ENCODE measurements at places on chromosomes 16 and 17.

- no peak for DNase-seq
These were observed 52.0 kb upstream of the LHX1 start for GRCh38 chr17:36885153-36885735.

GRCh38 chr16:56246051-56246817, 54.9 kb downstream of the GNAO1 start:
- DNase-seq = no peak

GRCh38 chr17:58032691-58033415, 25.8 kb upstream of the SRSF1 start:
- DNase-seq = peak; percentile 53

GRCh38 chr17:50361561-50362480, 11.2 kb downstream of the MRPL27 start:
- DNase-seq = peak; percentile 82

GRCh38 chr17:79799538-79800324, 2.9 kb upstream of the CBX8 start:
- DNase-seq = no peak

- DNase-seq = no peak
These were observed 24.9 kb upstream of the MYH2 start for GRCh38 chr17:10574324-10574723.

- no peak for DNase-seq
These were observed 743.9 kb upstream of the SOX9 start for GRCh38 chr17:71376933-71377332.

DNA sequence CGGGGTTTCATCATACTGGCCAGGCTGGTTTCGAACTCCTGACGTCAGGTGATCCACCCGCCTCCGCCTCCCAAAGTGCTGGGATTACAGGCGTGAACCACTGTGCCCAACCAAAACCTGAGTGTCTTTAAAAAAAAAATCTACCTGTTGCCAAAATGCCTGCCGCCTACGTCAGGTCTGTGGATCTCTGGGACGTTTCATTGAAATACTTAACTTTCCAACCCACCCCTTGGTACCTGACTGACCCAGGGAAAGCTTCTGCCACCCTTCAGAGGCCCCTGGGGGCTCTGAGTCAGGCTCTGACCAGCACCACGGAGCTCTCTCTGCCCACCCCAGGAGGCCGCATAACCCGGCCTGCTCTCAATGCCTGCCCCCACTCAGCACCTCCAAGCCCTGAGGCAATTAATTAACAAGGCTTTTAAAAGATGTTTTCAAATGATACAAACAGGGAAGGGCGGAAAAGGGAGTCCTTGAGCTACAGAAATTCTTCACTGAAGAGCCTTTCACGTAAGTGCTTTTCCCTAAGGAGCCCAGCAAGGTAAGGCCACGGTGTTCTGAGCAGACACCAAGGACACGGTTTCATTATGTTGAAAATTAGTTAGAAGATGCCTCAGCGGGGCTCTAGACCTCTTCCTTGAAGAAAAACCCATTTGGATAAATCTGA, 29.3 kb upstream of the GSG1L start:
- DNase-seq = no peak

- DNase-seq = peak; percentile 10
These were observed 820.7 kb downstream of the KCNJ18 start for GRCh38 chr17:22512997-22513538.

GRCh38 chr17:77609553-77610517, 348.7 kb upstream of the TNRC6C start:
- no peak for DNase-seq

GRCh38 chr16:22270525-22270924, 26.7 kb upstream of the POLR3E start:
- no peak for DNase-seq

GRCh38 chr17:57677301-57677700, 67.8 kb downstream of the CCDC182 start:
- no peak for DNase-seq

GRCh38 chr17:73249700-73250099, 12.0 kb downstream of the CPSF4L start:
- DNase-seq = no peak

DNA sequence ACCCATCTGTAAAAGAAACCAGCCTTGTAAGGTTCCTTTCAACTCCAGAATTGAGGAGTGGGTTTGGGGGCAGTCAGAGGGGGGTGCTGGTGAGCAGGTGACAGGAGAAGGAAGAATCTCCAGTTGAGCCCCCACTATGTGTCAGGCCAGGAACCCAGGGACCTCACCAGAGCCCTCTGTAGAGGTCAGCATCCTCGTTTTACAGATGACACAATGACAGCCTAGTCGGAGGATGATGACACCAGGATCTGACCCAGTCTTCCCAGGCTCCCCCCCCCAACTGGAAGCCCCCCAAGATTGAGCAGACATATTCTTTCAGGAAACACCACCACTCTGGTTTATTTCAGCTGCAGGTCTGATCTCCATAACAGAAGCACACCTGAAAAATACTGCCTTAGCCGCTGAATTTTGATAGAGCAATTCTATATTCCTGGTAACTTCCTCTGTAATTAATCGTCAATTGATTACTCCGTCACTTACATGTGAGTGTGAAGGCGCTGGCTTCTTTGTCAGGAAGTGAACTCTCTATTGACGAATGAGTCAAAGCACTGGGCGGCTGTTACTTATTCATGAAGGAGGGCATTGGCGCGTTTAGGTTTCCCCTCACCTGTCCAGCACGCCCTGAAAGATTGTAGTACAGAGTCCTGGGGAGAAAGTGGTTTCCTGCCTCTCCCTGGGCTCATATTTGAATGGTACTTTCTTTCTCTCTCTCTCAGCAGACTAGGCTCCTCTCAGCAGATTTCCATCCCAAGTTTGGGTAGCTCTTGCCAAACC, 21.2 kb downstream of the SOCS3 start:
- no peak for DNase-seq

DNA sequence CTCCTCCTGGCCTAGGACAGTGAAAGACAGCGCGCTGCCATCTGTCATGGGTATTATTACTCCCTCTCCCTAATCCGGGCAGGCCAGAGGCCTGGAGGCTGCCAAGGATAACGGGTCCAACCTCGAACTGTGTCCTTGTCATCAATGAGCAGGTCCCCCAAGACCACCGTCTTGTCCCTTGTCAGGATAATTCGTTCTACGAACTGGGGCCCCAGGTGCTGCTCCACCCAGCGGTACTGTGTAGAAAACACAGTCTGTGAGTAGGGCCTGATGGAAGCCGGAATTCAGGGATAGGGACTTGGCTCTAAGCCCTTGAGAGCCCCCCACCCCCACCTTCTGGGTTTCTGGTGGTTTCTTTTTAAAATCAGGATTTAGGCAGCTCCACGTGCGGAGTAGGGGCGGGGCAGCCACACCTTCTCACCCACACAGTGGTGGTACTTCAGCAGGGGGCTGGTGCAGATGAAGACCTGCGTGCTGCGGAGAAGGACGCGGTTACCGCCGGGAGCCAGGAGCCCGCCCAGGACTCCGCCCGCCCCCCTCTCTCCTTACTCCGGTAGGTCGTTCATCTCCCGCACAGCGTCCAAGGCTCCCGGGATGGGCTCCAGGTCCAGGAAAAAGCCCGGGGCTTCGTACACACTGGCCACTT, 787 bp downstream of the NT5C start:
- no peak for DNase-seq

GRCh38 chr17:38507921-38508569, 79.8 kb downstream of the ARHGAP23 start:
- no peak for DNase-seq

GRCh38 chr16:81060576-81061306, 16.3 kb downstream of the C16orf46 start:
- no peak for DNase-seq

GRCh38 chr16:89436366-89436765, 54.0 kb downstream of the ANKRD11 start:
- DNase-seq = no peak

- DNase-seq = no peak
These were observed 167.7 kb upstream of the KCNJ16 start for GRCh38 chr17:69907132-69907847.

- no peak for DNase-seq
These were observed 19.9 kb upstream of the ZC3H18 start for GRCh38 chr16:88550246-88550661.

- DNase-seq = no peak
These were observed 9.8 kb downstream of the GABARAPL2 start for GRCh38 chr16:75575958-75576357.

- DNase-seq = no peak
These were observed 13.2 kb upstream of the RBFOX3 start for GRCh38 chr17:79623786-79624717.

- DNase-seq = no peak
These were observed 16.5 kb downstream of the CRISPLD2 start for GRCh38 chr16:84836234-84836647.

DNA sequence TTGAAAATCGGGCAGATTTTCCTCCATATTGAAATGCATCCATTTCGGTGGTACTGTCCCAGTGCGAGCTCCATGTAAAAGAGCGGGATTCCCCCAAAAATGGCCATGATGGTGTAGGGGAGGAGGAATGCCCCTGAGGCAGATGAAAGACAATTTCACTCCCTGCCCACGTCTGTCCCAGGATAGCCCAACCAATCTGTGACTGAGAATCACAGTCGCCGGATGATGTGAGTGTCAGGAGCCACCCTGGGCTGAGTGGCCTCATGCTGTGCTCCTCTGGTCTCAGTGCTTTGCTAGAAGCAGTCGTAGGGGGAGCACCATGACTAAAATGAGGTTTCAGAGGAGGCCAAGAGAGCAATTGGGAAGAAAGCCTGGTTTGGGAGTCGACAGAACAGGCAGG, 16.7 kb downstream of the SLC6A4 start:
- DNase-seq = no peak

DNA sequence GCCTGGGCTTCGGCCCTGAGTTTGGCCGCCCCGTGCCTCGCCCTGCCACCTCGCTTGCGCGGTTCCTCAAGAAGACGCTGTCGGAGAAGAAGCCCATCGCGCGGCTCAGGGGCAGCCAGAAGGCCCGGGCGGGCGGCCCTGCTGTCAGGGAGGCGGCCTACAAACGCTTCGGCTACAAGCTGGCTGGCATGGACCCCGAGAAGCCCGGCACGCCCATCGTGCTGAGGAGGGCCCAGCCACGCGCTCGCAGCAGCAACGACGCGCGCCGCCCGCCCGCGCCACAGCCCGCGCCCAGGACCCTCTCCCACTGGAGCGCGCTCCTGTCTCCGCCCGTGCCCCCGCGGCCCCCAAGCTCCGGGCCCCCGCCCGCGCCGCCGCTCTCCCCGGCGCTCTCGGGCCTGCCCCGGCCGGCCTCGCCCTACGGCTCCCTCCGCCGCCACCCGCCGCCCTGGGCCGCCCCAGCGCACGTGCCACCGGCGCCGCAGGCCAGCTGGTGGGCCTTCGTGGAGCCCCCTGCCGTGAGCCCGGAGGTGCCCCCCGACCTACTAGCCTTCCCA, 12.0 kb downstream of the MYO15A start:
- DNase-seq = no peak

GRCh38 chr16:11029948-11030347, 85.6 kb downstream of the CLEC16A start:
- DNase-seq = no peak

- no peak for DNase-seq
These were observed 13.3 kb downstream of the SNN start for GRCh38 chr16:11681556-11681955.

DNA sequence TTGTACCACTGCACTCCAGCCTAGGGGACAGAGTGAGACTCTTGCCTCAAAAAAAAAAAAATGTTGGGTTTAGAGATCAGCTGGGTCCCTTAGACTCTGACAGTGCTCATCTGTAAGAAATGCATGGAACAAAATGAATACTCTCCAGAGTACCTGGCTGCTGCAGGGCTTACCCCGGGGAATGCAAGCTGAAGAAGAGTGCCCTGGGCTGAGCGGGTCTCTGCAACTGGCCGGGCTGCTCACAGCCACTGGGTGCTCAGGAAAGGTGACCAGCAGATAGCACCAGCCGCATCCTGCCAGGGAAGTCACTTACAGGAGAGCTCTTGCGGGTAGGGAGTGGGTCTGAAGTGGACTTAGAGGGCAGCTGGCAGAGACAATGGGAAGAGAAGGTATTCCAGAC, 82.1 kb downstream of the GAS7 start:
- no peak for DNase-seq

DNA sequence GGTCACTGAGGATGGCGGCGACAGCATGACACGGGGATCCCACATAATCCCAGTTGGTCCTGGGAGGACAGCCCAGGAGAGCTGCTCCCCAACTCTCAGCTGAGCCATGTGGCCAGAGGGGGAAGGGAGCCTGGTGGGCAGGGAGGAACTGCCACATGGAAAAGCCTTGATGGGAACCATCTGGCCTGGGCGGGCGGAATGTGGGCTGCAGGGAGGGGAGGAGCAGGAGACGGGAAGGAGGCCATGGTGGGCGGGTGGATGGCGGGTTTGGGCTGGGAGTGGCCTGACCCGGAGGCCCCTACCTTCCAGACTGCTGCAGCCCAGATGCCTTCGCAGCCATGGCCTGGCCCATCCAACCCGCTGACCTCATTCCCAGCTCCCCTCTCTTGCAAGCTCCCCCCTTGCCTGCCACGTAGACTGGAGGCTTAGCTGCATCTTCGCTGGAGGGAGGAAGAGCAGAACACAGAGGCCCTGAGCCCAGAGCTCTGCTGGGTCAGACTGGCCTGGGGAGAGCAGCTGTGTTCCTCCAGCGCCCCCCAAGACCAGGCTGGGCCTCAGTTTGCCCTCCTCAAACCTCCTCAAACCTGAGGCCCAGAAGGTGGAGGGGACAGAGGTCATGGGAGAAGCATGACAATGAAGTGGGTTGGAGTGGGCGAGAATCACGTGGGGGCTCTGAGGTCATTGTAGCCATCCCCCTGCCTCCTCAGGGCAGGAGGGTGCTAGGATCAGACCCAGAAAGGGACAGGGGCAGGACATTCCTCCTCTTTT, 8.2 kb upstream of the COL1A1 start:
- DNase-seq = no peak

- DNase-seq = no peak
These were observed 164.3 kb downstream of the ANKFN1 start for GRCh38 chr17:56317351-56318208.

- no peak for DNase-seq
These were observed 117.3 kb downstream of the ADCY9 start for GRCh38 chr16:3998793-3999478.

DNA sequence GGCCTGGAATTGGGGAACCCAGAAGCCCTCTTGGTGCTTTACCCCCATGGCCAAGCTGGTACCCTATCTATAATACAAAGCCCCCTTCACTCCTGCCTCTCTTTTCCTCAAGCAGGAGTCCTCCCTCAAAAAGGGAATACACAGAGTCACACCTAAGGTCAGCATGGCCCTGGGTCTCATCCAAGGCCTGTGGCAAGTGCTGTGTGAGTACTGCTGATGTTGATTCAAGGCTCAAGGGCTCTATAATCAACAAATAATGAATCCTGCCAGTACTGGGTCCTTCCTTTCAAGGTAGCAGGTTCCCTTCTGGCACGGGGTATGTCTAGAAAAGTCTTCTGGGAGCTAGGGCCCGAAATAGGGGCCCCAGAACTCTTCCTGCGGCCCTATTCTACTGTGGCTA, 187.3 kb downstream of the CYB561 start:
- DNase-seq = no peak

DNA sequence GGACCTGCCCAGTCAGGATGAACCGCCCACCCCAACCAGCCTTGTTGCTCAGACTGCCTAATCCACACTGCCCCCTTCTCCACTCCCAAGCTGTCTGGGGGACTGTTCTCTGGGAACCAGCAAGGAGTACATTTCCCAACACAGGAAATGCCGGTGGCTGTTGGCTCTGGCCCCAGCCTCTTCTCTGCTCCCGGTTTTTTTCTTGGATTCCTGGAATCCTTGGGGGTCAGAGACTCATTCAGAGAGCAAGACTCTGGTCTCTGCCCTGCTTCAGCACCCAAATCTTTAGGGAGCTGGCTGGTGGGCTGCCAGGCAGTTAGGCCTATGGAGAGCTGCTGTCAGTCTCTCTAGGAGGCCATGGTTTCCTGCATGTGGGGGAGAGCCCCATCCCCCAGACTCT, 10.8 kb upstream of the MTMR4 start:
- DNase-seq = no peak

GRCh38 chr17:14044702-14045101, 24.6 kb upstream of the COX10 start:
- no peak for DNase-seq
